ENCODE measurements at places on chromosomes 13 and 19.

DNA sequence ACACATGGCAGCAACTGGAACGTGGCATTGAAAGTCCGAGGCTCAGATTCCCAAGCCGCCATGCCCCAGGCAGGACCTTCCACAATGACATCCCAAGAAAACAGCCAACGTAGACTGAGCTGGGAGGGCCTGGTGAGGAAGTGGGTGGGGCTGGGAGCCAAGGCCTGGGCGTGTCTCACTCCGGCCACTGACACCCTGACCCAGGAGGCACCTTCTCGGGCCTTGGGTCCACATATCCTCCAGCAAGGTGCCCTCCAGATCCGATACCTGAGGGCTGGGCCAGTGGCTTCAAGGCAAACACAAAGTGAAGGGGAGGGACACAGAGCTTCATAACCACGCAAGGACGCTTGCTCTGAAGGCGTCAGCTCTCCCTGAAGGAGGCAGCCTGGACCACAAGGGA, 43.0 kb downstream of the RAB20 start:
- no peak for DNase-seq

DNA sequence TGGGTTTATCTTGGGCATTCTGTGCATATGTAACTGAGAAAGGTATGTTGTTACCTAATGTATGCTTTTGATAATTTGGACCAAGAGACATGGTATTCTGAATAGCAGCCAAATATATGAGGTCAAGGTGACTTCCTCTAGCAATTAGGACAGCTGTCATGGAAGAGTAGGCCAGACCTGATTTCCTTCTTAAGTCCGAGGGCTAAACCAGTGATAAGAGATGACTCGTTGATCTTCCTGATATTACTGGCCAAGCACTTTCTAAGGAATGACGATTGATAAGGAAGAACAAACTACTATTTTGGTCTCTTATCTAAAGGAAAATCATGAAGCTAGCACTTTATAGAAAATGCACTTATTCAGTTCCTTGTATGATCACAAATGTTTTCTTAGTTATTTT, 42.7 kb downstream of the ARHGAP35 start:
- DNase-seq: no peak

DNA sequence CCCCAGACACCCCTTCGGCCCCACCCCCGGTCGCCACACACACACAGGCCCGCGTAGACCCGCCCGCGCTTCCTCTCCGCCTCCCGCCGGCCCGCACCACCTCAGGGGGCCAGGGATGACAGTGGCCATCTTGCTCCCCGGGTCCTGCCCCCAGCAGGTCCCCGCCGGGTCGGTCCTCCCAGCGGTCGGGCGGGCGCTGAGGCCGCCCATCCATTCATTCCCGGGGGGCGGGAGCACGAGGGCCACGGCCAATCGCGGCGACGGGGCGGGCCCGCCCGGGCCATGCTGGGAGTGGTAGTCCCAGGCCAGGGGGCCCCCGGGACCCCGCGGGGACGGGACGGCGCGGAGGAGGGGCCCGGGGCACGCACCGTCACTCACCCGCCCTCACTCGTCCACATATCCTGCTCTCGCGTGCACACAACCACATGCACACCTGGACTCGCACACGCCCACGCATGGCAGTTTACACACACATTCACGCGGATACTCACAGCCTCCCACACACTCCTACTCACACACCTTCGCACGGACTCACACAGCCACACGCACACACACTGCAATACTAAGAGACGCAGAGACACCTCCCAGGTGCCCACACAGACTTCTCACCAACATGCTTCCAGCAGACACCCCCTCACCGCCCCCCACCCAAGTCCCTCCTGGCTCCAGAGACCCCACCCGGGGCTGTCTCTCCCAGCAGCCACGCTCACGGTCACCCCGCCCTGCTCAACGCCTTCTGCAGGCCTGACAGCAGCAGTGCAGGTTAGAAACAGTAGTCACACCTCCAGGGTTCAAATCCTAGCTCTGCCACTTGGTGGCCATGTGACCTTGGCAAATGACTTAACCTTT, at the start of gene DPF1:
TSS of gene DPF1 (minus strand) at position 209 of the 849 bp plus-strand sequence. CDS start at position 129, 80 bp downstream.
- DNase-seq: peak; percentile 90

- DNase-seq: no peak
These were observed 2.2 kb downstream of the SBNO2 start for GRCh38 chr19:1171755-1172352.

DNA sequence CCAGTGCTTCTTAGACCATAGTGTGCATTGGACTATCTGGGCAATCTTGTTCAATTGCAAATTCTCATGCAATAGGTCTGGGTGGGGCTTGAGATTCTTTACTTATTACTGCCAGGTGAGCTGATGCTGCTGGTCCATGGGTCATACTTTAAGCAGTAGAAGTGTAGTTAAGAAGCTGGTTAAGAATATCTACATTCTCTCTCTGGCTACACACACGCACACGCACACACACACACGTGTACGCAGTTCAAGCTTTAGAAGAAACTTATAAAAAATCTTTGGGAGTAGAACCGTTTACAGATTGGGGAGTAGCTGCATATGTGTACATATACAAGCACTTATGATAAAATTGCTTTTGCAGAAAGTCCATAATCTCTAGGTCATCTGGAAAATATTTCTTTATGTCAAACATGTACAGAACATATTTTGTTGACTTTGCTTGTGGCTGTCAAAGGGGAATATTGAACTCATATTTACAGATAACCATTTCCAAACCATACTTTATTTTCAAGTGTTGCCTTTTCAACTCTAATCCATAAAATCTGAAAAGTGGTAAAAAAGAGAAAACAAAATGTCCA, 99.7 kb downstream of the GPC6 start:
- DNase-seq: no peak

DNA sequence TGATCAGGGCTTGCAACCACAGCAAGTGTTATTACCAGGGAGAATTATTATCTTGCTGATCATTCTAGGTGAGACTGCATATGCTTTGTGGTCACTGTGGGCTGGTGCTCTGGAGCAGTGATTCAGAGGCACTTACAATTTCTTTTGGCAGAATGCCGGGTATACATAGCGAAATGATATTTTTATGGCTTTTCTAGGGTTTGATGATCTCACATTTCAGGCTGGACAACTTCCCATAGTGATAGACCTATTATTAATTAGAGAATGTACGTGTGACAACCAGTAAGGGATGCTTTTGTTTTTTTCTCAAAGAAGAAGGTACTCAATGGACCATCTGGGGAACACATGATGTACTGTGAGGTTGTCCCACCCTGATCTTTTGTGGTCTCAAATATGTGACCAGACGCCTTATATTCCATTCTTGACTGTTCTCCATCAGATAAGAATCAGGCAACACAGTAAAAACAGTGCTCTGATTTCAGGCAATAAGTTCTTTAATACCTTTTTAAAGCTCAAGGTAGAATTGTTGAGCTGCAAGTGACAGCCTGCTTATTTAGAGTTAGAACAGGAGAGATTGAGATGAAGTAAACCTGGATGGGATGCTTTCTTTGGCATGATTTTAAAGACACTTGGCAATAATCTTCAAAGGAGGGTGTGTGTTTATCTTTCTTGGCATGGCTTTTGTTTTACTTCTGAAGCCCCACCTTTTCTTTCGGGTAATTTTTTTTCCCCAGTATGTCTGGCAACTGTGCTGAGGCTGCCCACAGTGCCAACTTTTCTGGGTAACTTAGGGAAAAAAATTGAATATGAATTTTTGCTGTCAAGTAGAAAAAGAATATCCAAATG, 27.4 kb upstream of the SCEL start:
- no peak for DNase-seq

DNA sequence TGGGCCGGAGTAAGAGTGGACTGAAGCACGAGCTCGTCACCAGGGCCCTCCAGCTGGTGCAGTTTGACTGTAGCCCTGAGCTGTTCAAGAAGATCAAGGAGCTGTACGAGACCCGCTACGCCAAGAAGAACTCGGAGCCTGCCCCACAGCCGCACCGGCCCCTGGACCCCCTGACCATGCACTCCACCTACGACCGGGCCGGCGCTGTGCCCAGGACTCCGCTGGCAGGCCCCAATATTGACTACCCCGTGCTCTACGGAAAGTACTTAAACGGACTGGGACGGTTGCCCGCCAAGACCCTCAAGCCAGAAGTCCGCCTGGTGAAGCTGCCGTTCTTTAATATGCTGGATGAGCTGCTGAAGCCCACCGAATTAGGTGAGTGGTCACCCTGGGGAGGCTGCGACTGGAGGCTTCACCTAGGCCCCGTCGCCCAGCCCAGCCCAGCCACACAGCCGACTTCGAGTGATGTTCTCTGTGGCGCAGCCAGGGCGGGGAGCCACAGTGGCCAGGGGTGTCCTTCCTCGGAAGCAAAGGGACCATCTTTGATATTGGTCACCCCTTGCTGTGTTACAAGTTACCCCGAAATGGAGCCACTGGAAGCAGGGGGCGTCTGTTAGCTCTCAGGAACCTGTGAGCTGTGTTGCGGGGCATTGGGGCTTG, 5.6 kb downstream of the PIAS4 start:
- DNase-seq: no peak

DNA sequence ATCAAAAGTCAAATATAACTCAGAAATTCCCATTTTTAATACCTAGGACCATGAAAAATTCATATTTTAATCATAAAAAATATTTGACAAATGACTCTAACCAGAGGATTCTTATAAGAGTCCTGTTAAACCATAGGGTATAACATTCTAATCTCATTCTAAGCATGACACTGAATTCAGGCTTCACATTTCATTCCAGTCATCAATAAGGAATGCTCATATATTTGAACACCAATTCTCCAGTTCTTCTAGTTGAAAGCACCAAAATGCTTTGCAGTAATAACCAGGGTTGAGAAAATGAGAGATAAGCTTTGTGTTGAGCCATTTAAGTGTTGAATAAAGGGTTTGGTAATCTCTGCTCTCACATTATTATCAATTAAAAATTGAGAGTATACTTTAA, 147.5 kb downstream of the VWA8 start:
- no peak for DNase-seq

- no peak for DNase-seq
These were observed 505 bp downstream of the PAF1 start for GRCh38 chr19:39390451-39390750.

GRCh38 chr19:35822579-35822978, 9.9 kb upstream of the PRODH2 start:
- no peak for DNase-seq

DNA sequence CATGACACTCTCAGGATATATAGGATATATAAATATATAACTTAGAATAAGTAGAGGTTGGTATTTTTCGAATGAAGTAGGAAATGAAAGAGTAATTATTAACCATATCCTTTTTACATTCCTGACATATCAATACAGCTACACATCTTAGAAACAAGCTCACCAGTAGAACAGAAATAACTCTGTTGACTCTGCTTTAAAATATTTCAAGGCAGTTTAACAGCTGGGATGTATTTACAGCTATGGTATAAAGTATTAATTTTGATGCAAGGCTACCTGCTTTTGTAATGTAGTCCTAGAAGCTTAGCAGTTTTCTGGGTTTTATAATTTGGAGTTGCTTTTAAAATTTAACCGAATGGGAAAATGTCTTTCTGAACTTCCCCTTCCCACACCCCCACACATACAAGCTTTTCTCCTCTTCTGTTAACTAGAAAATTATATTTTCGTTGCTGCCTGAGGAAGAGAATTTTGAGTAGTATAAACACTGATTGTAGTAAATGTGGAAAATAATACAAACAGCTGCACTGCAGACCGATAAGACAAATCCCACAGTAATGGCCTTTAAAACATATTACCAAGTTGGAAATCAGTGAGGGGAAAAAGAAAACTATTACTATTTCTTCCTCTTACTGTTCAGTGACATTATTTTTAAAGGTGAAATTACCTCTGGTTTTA, 147.7 kb downstream of the GGACT start:
- DNase-seq: no peak

DNA sequence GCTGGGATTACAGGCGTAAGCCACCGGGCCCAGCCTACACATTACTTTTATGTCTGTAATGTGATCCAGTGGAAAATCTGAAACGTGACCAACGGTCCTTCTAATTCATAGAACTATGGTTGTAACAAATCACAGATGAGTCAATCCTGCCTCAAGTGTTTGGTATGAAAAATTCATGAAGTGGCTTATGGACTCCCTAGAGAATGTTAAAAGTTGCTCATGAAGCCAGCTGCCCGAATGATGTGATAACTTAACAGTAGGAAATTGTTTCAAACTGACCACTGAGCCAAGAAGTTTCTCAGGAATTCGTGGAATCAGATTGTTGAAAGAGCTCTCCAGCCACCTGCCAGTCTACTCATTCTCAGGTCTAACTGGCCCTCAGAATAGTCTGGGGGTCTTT, 59.4 kb upstream of the FARP1 start:
- DNase-seq: no peak

GRCh38 chr13:52862358-52863206, 14.1 kb upstream of the PCDH8 start:
- peak; percentile 79 for DNase-seq

DNA sequence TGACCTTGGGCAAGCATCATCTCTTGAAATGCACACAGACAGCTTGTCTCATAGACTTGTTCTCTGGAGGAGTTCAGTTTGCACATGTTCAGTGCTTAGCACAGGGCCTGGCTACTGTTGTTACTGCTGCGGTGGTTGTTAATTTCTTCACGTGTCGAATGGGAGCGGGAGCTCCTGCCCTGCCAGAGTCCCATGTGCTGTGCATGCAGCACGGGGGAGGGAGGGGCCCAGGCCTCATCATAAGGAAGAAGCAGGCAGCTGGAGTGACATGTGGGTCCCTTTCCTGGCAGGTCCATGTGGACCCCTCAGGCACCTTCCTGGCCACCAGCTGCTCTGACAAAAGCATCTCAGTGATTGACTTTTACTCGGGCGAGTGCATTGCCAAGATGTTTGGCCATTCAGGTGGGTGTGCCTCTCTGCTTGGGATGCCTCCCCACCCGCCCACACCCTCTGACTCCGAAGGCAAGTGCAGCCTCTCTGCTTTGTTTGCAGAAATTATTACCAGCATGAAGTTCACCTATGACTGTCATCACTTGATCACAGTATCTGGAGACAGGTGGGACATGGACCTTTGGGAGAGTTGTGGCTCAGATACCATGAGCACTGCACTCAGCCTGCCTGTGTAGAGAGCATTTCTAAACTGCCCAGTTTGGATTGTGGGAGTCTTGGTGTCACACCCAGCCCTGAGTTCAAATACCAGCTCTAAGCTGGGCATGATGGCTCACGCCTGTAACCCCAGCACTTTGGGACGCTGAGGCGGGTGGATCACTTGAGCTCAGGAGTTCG, 19.8 kb upstream of the OVOL3 start:
- no peak for DNase-seq

- no peak for DNase-seq
These were observed 203.6 kb downstream of the DCLK1 start for GRCh38 chr13:35927567-35928021.
